Activated CD4-positive, CD25-positive, alpha-beta regulatory T cell treated with anti-CD3 and anti-CD28 coated beads, Interleukin-2, amount 50 U/mL, for 16 hours (primary cell): ENCODE measurements at places on chromosomes 1 and 21.

DNA sequence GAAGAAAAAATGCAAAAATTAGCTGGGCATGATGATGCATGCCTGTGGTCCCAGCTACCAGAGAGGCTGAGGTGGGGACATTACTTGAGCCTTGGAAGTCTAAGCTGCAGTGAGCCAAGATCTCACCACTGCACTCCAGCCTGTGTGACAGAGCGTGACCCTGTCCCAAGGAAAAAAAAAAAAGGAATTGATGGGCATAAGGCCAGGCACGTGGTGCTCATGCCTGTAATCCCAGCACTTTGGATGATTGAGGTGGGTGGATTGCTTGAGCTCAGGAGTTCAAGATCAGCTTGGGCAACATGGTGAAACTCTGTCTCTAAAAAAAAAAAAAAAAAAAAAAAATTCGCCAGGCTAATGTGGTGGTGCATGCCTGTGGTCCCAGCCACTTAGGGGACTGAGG, 55.8 kb upstream of the ATP2B4 start:
- no peak for DNase-seq

- no peak for DNase-seq
Measured at GRCh38 chr1:153536671-153537375, 1.0 kb upstream of the S100A6 start.

DNA sequence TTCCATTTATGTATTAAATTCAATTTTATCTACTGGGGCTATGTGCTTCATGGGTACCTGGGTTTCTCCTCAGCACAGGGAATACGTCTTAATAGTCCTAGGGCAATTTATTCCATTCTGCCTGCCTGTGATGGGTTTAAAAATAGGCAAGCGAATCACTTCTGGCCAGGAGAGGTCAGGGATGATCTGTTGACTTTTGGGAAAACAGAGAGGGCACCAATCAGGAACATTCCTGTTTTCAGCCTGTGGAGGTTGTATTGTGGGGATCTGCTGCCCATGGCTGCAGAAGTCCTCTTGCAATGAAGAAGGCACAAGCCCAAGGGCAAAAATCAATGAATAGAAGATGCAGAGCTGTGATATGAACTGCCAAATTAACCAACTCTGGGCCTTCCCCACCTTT, 303.1 kb downstream of the CTH start:
- DNase-seq = no peak

GRCh38 chr1:94982398-94982797, 55.5 kb upstream of the CNN3 start:
- no peak for DNase-seq

DNA sequence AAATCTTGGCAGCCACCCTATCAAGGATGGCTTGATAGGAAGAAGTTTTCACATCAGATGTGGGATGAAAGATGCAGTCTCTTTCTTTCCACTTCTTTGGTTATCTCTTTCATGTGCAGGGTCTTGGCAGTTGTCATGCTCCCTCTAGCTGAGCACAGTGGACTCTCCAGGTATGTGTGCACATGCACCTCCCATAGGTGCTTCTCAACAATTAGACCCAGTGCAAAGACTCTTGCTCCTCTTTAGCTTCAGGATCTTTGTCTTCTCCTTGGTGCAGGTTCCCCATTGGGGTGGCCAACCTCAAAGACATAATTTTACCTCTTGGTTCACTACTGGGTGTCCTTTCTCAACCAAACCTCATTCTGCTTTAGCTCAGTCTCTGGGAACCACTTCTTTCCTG, 80.7 kb downstream of the TBX15 start:
- no peak for DNase-seq

- no peak for DNase-seq
Measured at GRCh38 chr1:208177656-208178055, 66.5 kb downstream of the PLXNA2 start.

DNA sequence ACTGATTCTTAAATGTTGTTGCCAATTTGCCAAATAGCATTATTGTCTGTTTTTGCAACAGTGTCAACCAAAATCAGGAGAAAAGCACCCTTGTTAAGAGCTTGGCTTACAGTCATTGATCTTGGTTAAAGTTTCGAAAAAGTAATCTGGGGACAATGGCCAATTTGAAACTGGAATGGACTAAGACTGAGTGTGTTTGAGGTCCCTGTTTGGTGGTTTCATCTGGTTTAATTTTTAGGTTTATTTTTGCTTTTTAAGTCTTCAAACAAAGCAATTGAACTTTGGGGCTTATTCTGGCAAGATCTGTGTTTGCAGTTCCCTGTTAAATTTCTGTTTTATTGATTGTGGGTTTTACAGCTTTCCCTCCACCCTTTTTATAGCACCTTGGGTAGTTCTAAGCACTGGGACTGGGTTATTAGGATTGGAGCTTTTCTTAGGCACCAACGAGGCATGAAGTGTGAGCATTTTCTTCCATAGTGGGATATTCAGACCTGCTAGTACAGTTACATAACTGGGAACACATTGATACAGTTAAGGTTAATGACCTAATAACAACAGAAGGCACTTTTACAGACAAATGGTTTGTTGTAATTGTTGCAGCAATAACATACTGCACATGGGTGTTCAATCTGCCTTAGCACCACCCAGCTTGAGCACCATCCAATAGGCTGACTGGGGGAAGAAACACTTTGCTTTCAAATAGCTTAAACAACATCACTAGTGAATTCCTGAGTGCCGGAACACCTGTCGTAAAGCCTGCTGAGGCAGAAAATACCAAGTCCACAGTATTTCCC, 40.6 kb upstream of the MAP10 start:
- DNase-seq = no peak

DNA sequence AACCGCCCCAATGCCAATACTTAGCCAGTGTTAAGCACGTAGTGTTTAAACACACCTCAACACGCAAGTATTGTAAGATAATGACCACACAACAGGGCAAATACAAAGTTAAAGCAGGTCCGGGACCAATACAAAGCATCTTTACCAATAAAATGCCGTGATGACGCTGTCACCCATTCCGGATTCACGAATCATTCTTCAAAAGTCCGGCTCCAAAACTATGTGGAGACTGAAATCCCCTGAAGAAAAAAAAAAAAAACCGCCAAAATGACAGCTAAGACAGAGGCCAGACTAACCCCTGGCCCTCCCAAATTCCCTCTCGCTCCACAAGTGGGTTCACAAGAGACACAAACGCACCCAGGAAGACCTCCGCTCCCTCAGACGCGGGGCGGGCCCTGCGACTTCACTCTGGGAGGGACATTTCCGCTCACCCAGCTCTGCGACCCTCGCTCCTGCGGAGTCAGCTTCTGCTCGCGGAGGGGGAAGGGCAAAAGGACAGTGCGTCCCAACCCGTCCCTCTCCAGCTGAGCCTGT, 625 bp upstream of the DARS2 start:
- no peak for DNase-seq

DNA sequence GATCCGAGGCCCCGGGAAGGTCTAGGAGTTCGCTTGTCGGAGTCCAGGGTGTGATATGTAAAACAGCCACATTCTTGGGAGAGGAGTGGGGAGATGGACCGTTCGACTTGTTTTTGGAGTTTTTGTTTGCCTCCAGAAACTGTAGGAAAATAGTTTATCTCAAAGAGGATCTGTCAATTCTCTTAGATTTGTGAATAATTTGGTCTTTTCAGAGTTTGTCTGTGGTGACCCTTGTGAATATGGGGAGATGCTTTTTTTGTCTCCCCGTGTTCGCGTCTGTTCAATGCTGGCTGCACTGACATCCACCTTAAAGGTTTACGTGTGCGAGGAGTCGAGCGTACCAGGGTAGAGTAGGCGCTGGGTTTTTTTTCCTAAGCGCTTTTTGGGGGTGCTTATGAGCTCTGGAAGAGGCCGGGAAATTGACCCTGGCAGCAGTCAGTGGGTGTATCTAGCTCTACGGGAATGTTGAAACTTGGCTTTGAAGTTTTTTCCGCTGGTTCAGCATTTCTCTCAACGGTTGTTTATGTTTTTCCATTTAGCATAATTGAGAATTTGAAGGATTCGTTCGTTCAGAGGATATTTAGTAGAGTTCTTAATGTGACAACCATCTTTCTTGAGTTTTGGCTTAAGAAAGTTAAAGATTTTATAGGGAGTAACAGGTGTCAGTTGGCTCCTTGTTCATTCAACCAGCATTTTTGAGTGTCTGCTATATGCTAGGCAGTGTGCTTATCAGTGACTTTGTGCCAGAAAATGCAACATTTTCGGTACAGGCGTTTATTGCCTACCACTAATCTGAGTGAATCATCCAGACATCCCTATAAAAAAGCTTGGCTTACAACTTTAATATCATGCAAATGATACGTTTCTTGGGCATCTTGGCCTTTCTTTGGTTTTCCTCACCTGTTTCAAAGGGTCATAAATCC, 1.2 kb downstream of the SZRD1 start:
- DNase-seq = no peak

- no peak for DNase-seq
Measured at GRCh38 chr1:208030288-208031091, 119.6 kb upstream of the CD34 start.

GRCh38 chr1:24437631-24438396, 22.2 kb downstream of the NIPAL3 start:
- DNase-seq = no peak

DNA sequence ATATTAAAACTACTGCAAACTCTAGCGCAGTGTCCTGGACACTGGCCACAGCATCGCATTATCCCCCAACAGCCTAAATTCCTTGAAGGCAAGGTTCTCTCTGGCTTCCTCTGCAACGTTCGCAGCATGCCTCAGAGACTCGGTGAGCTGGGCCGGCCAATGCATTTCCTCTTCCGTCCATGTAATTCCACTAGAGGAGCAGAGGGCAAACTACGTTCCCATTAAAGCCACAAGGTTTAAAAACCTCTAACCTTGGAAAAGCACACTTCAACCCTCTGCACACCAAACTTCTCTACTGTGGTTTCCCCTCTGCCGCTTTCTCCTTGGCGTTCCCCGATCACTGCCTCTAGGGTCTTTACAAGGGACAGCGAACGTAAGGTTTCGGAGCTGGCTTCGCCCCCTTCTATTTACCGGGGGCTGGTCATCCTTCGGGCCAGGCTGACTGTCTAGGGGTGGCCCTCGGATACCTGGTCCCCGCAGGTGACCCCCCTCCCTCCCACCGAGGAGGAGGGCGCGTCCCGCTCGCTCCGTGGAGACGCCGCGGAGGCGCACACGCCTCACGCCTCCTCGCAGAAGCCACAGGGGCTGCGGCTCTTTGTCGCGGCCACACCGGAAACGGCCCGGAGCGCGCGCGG, 456 bp upstream of the SMYD2 start:
- DNase-seq = no peak

DNA sequence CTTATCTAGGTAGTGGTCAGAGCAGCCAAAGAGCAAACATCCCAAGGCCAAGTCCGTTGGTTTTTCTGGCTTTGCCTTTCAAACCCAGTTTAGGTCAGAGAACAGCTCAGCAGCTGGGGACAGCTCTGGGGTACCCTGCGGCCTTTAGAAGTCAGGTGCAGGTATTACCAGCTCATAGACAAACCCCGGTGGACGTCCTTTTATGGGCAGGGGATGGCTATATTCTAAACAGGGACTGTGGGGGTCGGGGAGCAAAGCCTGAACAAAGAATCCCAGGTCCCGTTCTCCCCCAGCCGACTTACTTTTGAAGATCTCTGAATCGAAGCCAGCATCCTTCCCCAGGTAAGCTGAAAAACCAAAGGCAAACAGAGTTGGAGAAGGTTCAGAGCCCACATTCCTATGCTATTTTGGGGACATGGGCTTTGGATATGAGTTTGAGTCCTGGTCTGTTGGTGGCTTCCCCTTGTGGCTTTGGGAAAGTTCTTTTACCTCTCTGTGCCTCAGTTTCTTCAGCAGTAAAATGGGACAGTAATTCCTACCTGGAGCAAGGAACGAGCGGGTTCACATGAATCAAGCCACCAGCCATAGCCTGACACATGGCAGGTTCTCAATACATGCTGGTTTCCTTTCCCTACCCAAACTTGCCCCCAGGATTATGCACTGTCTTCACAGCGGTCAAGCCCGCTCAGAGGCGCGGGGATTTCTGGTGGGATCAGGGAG, 16.6 kb downstream of the MYOM3 start:
- no peak for DNase-seq

DNA sequence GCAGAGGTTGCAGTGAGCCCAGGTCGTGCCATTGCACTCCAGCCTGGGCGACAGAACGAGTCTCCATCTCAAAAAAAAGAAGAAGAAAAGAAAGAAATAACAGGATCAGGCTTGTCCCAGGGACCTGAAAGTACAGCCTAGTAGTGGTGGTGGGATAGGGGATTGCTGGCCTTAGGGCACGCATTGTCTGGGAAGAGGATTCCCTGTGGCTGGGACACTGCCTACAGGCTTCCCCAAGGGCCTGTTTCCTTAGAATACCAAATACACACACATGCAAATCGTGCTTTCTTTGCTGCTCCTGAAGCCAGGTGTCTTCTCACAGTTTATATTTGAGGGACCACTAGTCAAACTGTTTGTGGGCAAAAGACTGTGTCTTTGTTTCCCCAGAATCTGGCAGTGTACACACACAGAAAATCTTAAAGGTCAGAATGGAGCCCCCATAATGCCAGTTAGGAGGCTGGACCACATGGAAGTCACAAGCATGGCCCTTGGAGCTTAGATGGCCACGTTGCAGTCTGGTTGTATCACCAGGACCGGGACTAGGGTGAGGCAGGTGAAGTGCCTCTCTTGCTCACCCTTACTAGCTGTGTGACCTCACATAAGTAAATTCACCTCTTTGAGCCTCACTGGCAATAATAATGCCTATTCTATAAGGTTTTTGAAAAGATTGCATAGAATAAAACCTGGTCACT, 12.7 kb upstream of the ASAP3 start:
- DNase-seq = no peak

DNA sequence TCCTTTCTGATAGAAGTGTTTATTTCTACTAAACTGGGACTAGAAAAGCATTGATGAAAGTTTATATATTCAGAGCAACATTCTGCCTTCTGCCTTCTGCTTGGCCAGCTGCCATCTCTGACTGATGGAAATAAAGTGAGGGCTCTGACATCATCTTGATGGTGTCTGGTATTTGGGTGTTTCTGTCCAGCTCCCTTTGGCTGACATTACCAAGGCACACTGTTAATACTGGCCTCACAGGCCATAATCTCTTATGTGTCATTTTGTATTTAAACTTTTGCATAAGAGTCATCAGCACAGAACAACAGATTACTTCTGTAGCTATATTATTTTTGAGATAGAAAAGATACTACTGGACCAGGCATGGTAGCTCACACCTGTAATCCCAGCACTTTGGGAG, 216.9 kb downstream of the RYR2 start:
- no peak for DNase-seq

DNA sequence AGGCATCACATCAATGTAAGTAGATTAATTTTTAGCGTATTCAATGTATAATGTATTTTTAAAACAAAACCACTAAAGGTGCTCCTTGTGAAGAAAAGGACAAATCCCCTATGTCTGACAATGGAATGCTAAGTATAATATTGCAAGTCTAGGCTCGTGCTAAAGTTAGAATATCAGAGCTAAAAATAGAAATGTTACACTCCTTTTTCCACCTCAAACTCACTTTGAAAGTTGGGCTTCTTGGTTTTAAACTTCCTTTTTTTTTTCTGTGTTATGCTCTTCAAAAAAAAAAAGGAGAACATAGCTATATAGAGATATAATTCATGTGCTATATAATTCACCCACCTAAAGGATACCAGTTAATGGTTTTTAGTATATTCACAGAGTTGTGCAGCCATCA, 3.6 kb upstream of the SERBP1 start:
- DNase-seq = no peak

GRCh38 chr1:25199819-25200620, 32.3 kb downstream of the SYF2 start:
- DNase-seq = no peak
